ENCODE measurements at places on chromosomes 5 and 9.

- peak; percentile 3 for DNase-seq
Observed at GRCh38 chr9:6229619-6230018, 14.0 kb downstream of the IL33 start.

- no peak for DNase-seq
Observed at GRCh38 chr5:97545446-97545845, 362.4 kb upstream of the RIOK2 start.

GRCh38 chr5:2170761-2171160 is 288.0 kb upstream of the IRX4 start:
- no peak for DNase-seq

- no peak for DNase-seq
Observed at GRCh38 chr9:121075251-121076036, 689 bp downstream of the CNTRL start.

GRCh38 chr9:92147030-92147851 is 32.0 kb upstream of the SPTLC1 start:
- DNase-seq, result peak; percentile 86

GRCh38 chr9:134058716-134059115 is 9.1 kb downstream of the BRD3 start:
- DNase-seq, result peak; percentile 29

DNA sequence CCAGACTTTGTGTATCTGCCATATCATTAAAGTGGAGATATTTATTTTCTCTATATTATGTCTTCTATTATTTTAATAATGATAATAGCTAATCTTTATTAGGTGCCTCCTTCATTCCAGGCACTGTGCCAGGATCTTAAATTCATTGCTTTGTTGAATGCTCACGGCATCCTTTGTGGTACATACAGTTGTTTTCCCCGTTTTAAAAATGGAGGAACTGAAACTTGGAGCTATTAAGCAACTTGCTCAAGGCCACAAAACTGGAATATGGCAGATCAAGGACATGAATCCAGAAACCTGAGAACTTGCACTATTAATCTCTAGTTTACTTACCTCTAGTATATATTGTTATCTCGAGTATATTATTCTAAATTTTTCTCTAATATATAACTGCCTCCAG is 41.5 kb upstream of the PPP3R2 start:
- DNase-seq, result no peak

DNA sequence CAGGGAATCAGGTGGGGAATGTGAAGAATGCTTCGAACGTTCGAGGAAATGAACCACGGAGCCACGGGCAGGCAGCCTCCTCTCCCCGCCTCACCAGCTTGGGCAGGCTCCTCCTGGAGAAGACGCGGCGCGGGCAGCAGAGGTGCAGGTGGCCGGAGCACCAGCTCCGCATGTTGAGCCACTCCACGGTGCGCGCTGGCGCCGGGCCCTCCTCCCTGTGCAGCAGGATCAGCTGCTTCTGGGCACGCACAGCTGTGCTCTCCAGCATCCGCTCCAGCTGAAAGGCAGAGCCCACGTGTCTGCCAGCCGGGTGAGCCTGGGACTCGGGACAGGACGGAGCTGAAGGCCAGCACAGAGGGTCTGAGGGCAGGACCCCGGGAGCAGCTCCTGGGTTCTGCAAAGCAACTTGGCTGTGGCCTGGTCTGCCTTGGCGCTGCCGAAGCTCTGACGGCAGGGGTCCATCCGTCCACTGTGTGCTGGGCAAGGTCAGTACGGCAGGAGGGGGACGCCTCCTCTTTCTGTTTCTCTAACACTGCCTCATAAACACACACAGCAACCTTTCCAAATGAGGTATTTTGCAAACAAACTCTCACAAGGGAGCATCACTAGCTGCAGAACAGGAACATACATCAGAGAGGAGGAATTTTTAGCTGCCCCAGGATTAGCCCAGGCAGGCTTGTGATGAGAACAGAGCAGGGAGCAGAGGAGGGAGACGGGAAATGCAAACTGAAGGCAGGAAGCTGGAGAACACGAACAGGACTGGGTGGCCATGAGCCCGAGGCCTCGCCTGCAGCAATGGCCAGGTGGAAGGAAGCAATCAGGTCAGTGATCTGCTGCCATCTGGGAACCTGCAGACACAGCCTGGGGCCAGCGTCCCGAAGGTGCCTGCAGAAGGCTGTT is 20.1 kb upstream of the NSMF start:
- DNase-seq, result peak; percentile 48

DNA sequence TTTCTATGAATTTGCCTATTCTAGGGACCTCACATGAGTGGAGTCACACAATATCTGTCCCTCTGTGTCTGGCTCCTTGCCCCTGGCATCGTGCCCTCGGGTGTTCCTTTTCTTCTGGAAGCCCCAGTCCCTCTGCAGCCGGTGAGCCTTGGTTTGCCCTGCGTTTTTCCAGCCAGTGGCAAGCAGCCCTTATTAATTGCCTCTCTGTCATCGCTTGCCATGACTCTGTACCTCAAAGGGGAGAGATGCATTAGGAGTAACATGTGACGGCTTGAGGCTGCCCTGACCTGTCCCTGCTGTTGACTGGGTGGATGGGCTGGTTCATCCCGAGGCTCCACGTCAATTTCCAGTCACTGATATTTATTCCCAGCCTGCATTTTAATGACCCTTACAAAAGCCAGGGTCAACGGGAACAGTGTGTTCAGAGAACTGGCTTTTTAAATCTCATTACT is 87.3 kb downstream of the CFAP90 start:
- no peak for DNase-seq

DNA sequence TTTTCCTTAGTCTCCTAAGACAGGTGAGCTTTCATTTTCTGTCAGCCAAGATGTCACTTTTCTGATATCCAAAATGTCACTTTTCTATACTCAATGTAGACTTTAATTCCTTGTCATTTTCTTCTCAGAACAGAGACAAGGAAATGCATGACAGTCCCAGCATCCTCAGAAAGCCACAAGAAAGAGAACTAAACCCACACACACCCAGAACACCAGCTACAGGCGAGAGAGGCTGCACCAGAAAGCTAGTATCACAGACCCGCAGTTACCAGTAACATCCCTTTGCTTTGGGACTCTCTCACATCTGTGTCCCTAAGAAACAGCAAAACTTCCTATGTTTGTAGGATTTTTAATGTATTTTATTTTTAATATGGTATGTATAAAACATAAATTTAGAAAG is 17.1 kb downstream of the TRMO start:
- DNase-seq, result no peak

- no peak for DNase-seq
Observed at GRCh38 chr9:110750272-110750671, 81.7 kb downstream of the MUSK start.

DNA sequence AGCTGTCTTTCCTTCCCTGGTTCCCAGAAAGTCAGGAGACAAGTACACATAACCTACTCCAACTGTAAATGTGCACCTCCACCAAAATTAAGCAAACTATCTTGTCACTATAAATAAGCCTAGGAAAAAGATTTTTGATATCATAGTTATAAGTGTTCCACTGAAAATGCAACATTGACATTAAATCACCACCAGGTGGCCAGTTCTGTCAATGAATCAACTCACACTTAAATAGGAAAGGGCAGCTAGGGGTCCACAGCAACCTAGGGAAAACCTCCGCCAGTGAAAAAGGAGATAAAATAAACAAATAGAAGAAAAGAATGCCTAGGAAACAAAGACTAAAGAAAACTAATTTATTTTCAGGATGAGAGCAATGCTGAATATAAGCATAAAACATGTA is 243.0 kb upstream of the PTPRD start:
- no peak for DNase-seq

- no peak for DNase-seq
Observed at GRCh38 chr9:133117271-133118178, 3.5 kb downstream of the RALGDS start.

DNA sequence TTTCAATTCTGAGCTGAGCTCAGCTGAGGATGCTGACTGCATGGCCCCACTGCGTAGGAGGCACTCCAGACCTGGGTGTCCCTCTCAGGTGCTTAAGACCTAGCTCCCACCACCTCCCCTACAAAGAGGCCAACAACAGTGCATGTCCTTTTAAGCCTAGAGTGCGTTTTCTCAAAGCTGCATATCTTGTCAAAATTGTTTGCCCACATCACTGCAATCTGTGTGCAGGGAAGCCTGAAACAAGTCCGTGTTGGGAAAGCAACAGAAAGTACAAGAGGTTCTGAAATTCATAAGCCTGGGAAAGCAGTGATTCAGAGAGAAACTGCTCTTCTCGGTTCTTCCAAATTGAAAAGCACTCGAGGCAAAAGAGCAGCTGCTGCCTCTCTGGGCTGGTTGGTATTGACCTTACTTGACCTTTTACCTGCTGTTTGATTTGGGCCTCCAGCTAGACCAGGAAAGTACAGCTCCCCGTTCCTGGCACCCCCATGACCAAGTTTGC is 238.4 kb downstream of the NR2F1-AS1 start:
- peak; percentile 19 for DNase-seq

DNA sequence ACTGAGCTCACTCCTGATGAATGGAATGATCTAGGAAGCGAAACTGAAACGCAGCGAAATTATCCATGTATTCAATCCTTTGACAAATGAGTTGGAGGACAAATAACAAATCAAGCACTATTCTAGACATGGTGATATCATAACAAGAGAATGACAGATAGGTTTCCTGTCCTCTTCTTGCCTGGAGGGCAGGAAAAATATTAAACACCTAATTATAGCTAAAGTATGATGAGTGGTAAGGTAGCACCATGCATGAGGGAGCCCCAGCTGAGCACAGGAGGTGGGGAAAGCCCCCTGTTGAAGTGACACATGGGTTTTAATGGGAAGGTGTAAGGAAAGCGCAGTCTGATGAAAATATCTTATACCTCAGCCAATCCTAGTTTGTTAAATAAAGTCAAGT is 225.2 kb downstream of the NPR3 start:
- no peak for DNase-seq

DNA sequence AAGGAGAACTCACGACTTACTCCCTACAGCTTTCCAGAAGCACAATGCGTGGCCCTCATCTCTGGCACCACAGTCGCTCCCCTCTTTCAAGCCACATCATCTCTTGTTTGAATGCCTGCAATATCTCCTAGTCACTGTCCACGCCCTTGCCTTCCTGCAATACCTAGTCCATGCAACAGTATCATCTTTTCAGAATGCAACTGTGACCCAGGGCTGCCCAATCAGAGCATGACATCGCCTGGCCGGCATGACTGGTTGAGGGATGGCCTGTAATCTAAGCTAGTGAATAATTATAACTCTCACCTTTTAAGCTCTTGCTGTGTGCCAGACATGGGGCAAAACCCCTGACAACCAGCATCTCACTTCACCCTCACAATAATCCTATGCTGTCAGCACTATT is 52.5 kb upstream of the CPEB4 start:
- no peak for DNase-seq

DNA sequence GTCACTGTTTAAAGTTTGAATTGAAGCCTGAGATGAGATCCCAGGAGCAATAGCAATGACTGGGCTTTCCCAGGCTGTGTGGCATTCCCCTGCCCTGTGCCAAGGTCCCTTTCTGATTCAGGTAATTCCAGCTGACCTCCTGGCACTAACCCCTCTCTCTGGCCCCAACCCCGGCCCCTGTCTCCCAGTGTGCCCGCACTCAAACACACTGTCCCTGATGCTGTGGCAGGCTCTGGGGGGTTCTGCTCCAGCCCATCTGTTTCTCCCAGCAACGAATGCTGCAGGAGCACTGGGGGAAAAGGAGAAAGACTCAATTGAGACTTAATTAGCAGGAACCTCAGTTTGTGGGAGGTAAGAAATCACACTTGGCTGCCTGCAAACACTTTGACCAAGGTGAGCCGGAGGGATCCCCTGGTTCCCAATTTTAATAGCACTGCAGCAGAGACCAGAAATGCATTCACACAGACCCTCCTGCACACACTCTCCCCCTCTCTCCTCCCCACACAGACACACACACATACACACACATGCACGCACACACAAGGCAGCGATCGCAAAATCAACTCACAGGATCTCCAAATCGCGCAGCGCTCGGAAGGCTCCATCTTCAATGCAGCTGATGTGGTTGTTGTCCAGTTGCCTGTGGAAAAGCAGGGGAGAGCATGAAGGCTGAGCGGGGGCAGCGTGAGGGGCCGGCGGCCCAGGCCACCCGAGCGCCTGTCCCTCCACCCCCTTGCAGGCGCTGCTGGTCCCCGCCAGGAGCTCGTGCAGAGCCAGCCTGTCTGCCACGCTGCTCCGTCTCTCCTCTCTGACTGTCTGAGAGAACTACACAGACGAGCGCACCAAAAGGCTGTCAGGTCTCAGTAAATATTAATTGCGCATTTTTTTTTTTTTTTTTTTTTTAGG is 265.1 kb upstream of the PANK3 start:
- no peak for DNase-seq

DNA sequence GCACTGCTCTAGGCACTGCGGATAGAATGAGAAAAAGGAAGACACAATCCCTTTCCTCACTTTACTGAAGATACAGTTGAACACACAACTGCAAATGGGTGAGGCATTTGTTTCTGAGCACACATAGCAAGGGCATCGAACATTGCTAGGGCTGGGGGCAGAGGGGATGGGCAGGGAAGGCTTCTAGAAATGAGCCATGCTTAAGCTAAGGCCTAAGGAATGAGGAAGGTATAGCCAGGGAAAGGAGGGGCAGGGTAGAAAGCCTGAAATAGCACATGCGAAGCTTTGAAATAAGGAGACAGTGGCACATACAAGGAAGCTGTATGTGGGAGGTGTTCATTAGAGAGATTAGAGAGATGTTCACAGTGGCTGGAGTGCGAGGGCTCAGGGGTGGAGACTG is 92.7 kb downstream of the KIF4B start:
- no peak for DNase-seq

DNA sequence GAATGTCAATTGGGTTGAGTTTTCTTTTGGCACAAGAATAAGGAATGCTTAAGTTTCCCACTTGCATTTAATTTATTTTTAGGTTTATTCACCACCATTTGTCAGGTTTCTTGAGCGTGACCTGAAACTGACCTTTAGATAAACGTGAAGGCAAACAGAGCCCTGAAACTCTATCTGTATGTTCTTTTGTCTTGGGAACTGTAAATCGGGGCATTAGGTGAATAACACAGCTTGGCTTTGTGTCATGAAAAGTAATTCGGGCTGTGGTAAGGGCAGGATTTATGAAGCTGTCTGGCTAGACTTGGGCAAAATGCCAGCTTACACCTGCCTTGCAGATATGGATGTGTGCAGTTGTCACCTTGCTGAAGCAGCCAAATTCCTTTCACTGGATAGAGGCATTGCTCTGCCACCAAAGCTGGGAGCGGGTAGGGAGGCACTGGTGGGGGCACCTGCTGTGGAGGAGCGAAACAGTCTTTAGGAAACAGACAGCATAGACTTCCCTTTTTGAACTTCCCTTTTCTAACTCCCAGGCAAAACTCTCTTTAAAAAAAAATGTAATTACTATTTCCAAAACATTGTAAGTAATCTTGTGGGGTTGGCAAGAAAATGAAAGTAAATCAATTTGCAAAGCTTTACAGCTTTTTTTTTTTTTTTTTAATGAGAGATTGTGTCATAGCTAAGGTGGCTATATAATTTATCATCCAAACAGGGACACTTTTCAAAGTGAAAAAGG is 545.2 kb downstream of the CSNK1G3 start:
- DNase-seq, result no peak

DNA sequence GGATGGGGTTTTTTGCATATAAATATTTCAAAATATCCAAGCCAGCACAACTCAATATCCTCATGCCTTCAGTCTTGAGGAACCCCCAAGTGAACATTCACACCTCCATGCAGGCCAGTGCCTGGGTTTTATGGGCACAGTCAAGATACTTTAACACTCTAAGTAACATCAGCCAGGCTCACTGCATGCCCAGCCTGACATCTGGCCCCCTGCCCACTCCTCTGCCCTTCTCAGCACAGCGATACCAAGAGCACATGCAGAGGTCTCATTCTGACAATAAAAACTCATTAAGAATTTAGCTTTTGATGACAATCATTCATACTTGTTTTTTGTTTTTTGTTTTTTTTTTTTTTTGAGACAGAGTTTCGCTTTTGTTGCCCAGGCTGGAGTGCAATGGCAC is 250.0 kb downstream of the CWC27 start:
- no peak for DNase-seq
